ENCODE measurements at places on chromosomes 6 and 20.

- no peak for DNase-seq
Observed at GRCh38 chr6:125188037-125188436, 34.5 kb downstream of the TPD52L1 start.

GRCh38 chr6:33696548-33697518, 14.7 kb downstream of the UQCC2 start:
- no peak for DNase-seq

DNA sequence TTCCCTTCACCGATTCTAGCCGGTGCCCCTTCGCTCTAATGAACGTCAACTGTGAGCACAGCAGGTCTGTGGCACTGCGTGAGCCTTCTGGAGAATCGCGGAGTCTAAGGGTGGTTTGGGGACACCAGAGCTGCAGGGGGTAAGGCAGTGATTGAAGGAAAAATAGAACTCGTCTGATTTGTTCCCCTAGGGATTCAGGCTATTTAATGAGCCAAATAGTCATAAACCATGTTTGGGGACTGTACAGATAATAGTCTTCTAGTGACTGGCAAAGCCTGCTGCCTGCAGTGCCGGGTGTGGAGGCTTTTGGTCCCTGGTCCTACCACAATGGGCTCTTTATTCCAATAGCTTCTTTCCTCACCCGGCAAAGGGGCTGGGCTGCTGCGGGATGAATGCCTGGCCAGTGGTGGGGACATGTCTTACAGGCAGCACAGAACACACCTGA, 11.1 kb upstream of the NTSR1 start:
- no peak for DNase-seq

GRCh38 chr6:119454714-119455113, 105.2 kb upstream of the MAN1A1 start:
- no peak for DNase-seq

DNA sequence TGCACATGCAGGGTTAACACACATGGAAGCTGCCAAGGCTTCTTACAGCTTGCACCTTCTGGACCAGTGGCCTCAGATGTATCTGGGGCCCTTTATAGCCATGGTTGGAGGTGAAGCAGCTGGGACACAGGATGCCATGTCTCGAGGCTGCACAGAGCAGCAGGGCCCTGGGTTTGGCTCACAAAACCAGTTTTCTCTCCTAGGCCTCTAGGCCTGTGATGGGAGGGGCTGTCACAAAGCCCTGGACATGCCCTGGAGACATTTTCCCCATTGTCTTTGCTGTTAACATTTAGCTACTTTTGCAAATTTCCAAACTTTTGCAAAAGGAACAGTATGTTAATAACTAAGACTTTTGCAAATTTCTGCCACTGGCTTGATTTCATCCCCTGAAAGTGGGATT, 18.2 kb upstream of the GSTA1 start:
- no peak for DNase-seq

DNA sequence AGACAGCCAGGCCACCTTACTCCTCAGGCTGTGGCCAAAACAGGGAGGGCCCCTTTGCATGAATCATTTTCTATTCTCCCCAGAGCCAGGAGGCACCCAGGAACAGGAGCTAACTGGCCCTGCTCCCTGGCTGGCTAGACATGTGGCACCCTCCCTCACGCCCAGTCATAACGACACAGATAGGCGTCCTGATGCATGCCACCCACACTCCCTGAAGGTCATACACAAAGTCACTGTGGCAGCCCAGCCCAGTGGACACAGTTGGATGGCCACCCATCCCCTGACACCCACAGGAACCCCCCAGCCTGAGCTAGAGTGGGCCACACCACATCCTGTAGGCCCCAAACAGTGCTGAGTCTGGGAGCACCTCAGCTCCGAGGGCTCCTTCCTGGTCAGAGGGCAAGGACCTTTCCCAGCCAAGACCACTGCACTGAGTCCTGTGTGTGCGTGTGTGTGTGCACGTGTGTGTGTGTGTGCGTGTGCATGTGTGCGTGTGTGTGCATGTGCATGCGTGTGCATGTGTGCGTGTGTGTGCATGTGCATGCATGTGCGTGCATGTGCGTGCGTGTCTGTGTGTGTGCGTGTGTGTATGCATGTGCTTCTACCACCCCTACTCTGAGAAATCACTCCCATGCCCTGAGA, 21.6 kb downstream of the TFEB start:
- DNase-seq, result peak; percentile 73

- no peak for DNase-seq
Observed at GRCh38 chr20:3887876-3888620, 1.1 kb upstream of the PANK2 start.

DNA sequence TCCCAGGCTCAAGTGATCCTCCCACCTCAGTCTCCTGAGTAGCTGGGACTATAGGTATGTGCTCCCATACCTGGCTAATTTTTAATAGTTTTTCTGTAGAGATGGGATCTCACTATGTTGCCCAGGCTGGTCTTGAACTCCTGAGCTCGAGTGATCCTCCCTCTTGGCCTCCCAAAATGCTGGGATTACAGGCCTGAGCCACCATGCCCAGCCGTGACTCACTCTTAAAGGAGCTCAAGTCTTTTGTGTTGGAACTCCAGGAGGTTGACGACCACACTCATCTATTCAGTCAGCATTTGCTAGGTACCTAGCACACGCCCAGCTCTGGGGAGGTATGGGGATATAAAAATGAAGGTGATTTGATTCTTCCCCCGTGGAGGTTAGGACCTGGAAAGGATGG, 62.8 kb downstream of the UTRN start:
- DNase-seq, result no peak

DNA sequence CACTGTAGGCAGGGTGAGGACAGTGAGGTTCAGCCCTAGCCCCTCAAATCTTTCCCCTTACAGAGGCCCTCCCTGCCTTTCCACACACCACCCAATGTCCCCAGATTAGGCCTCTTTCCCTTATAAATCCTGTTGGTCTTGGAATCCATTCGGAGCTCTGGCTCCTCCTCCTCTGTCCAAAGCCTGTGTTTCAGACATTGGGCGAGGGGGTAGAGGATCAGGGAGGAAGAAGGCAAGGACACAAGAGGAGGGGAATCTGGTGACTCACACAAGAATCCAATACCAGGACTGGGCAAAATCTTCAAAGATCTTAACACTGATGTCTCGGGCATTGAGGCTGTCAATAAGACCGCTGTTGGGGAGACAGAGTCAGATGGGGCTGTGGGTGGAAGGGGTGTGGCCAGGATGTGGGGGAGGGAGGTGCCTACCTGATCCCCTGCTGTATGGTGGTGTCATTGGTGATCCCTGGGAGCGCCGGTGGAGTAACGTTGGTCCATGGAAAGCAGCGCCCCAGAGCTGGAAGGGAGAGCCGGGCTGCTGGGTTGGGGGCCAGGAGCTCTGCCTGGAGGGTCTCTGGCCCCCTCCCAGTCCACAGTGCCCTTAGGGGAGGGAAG, 7.6 kb downstream of the SLC44A4 start:
- no peak for DNase-seq

- no peak for DNase-seq
Observed at GRCh38 chr20:3235666-3236324, 3.2 kb downstream of the SLC4A11 start.

DNA sequence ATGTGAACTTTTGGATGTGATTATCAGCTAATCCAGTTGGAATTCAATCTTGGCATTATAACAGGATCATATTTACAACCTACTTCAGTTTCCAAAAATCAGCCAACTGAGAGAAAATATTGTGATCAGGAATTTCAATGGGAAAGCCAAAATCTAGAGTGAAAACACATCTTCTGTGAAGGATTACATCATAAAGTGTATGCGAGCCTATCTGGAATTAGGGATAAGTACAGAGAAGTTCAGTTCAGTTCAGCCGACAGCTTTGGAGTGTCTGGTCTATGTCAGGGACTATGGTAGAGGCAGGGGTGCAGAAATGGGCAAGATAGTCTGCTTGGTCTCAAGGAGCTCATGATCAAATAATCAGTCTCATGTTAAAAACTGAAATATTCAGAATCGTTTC, 12.3 kb upstream of the PRIM2 start:
- DNase-seq, result no peak

DNA sequence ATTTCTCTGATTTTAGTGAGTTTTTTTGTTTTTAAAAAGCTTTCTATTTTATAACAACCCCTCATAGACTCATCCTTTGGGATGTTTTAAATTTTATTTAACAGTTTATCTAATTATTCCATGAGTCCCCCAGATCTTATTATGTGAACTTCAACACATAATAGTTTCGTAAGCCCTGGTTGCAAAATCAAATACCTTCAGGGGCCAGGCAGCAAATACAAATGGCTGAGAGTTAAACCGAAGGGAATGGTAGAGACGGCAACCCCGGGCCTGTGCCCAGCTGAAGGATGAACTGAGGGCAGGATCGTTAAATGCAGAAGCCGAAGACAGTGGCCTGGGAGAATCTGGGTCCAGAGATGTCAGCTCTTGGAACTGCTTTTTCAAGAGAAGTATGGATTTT, 88.4 kb downstream of the RTN4IP1 start:
- no peak for DNase-seq

DNA sequence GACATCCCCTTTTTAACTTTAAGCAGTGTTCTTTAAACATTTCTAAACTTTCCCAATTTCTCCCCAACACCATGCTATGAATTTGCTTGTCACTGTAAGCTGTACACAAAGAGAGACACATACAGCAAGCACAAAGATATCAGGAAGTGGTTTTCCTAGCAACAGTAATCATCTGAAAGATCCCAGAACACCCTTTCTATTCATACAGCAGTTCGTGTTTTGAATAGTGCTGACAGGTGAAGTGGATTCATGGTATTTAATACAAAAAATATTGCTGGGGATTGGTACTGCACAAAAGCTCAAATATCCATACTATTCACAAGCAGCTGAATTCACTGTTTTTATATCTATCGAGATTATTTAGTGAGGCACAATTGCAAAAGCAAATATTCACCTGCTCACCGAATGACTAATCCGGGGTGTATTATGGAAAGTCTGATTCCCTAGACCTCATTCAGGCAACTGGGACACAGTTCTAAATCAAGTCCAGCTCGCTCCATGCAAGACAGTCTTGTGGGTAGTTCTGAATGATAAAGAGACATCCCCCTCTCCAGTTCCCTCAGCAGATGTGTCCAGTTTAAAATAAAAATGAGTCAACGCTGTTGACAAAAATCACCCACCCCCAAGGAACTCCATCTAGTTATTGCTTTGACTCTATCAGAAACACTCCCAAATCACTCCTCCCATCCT, 107.1 kb upstream of the TSHZ2 start:
- DNase-seq, result no peak

GRCh38 chr6:157240059-157240959, 83.0 kb downstream of the TMEM242 start:
- DNase-seq, result no peak

DNA sequence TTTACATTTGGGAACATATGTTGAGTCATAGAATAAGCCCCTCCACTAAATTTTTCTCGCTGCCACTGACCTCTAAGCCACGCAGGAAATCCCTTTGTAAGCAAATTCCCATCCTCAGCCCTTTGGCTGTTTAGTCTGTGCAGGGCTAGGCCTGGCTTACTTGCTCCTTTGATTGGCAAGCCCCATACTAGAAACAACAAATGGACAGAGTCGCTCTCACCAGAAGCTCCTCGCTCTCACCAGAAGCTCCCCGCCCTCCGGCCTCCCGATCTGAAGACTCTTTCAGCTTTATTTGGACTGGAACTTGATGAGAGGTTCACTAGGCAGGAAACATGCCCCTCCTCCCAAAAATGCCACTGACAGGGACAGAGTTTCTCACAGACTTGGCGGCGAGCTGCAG, 149.2 kb upstream of the EXOC2 start:
- DNase-seq, result no peak

DNA sequence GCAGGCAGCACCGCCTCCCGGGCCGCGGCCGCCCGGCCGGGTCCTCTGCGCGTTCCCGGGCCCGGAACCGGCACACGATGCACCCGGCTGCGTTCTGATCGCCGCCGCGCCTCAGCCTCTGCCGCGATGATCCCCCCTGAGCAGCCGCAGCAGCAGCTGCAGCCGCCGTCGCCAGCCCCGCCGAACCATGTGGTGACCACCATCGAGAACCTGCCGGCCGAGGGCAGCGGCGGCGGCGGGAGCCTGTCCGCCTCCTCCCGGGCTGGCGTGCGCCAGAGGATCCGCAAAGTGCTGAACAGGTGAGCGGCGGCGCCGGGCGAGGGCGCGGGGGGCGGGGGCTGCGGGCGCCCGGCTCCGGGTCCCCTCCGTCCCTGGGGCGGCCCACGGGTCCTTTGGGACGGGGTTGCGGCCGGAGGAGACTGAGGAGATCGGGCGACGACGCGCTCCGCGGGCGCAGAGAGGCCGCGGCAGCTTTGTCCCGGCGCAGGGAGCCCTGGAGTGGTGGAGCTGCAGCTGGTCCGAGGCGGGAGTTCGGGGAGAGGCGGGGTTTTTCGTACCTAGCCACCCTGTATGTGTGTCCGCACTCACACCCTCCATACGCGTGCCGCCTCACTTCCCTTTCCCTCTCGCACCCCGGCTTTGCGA, 659 bp downstream of the SLC35F1 start:
- no peak for DNase-seq

GRCh38 chr6:121680058-121680457, 244.6 kb downstream of the GJA1 start:
- no peak for DNase-seq

DNA sequence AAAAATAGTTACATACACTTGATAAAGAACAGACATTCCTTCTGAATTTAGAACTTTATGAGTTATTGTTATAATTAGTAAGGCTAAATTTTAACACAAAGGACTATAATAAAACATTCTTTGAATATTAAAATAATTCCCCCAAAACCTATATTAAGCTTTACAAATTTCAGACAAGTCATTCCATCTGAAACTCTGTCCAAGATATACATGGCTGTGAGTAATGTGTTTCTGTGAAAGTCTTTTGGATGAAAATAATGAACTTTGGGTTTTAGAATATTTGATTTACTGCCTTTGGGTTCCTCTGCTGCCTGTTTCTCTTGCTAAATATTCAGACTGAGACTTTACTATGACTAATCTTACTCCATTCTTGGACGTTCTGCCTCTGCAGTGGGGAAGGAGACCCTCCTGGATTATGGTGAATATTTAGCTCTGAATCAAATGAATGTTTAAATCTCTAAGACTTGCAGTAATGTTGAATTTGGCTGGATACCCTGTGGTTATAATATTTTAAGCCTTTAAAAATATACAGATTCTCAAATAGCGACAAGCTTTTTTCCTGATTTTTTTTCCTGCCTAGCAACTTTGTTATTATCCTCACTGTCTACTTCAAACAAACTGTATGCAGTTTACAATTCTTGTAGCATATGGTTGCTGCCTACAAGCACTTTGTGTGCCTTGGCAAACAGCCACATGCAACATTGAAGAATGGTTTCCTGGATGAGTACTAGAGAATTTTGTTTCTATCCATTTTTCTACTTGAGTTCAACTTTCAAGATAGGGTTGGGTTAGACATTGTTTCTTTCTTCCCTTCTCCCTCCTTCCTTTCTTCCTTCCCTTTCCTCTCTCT, 51.4 kb downstream of the TXLNB start:
- no peak for DNase-seq

GRCh38 chr6:52909531-52909930, at the start of gene GSTA3:
Gene GSTA3, minus strand, starts transcription at chr6:52909698. Its CDS starts 3,864 bp downstream, at chr6:52905834.
- DNase-seq, result no peak

Data from activated CD4-positive, alpha-beta T cell treated with anti-CD3 and anti-CD28 coated beads, Interleukin-2, amount 50 U/mL, for 16 hours (primary cell).